Urinary bladder (tissue), 4 donors: ENCODE measurements at places on chromosomes 11 and 22. TPM values are rescaled to one million over a fixed set of nuclear protein-coding genes. Genes with fewer than 3 reads are reported as not detected.

GRCh38 chr11:4044976-4045646 lies 49.5 kb upstream of the RRM1 start:
- DNase-seq, result peak; percentile 43

DNA sequence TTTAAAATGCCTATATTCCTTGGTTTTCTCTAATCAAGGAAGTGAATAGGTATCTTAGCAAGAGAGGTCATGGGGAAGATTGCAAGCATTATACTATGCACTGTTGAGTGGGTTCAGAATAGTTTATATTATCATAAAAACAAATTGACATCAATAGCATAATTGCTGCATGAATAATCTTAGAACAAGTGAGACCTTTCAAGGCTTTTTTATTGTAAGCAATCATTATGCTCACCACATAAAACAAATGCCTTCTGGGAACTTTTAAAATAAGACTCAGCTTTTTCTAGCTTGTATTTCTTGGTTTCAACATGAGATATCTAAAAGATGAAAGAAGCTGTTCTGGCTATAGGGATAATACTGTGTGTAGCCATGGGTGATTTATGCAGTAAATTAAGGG lies 135.6 kb upstream of the ZC3H12C start:
- DNase-seq, result no peak

DNA sequence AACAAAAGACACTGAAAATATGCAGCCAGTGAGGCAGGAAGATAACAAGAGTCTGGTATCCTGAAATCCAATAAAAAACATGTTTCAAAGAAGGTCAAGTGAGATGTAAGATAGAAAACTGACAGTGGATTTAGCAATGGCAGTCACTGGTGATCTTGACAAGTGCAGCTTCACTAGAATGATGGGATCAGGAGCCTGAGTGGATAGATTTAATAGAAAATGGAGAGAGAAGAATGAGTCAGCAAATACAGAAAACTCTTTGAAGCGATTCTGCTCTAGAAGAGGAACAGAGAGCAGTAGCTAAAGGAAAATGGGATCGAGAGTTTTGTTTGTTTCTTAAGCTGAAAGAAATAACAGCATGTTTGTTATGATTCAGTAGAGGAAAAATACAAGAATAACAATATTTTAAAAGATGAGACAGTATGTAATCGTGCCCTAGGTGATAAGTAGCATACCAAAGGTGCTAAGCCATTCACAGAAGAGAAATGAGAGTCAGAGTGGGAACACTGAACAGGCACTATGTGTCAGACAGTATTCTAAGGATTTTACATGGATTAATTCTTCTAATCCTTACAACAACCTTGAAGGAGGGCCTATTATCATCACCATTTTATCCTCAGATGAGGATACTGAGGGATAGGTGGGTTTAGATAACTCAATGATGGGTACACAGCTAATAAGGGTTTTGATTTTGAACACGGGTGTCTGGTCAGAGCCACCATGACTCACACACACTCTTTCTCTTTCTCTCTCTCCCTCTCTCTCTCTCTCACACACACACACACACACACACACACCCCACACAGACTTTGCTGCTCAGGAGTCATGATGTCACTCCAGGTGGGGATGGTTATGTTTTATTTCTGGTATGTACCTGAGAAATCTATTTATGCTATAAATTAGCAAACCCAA lies 36.3 kb downstream of the MRE11 start:
- DNase-seq, result no peak

GRCh38 chr11:3108183-3108721 lies 51.0 kb upstream of the CARS1 start:
- DNase-seq, result no peak

DNA sequence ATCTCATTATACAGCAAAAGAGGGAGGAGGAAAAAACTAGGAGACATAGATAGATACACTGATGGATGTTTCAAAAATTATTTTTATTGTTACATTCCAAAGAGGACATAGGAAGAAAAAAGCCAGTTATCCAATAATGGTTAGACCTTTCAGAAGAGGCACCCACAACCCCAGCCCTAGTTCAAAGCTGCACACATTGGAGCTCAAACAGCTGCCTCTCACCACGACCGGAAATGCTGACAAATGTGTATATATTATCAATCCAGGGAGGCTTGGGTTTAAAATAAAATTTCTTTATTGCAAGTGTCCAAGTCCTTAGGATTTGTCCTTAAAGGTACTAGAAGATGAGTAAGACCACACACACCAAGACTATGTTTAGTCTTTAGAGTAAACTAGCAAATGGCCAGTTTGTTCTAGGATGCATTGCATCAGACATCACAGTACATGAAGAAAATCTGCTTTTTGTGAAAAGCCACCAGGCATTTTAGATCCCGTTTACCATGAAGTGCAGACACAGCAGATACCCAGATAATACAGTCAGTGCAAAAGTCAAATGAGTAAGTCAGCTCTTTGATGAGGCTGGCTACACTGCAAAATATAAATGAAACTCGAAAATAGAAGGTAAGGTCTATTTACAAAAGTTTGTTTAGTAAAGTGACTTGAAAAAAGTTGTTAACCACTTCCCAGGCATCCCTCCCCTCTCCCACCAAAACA lies 4.6 kb upstream of the ASCL3 start:
- no peak for DNase-seq

TMEM191B gene
- not detected for total RNA-seq

SCN3B gene
- 5.6 TPM for total RNA-seq

TUB gene
- total RNA-seq, result 32.2 TPM

PLAAT2 gene
- not detected for total RNA-seq

CNIH2 gene
- 1.1 TPM for total RNA-seq

UBASH3B gene
- 11.4 TPM for total RNA-seq

APOA5 gene
- not detected for total RNA-seq

LRRC4C gene
- 7.2 TPM for total RNA-seq
